ENCODE measurements at places on chromosomes 13 and 19.
A peak's percentile ranks its signal among the peaks of the same experiment; 100 is the strongest.

- DNase-seq = no peak
Measured at GRCh38 chr19:10593148-10593547, 6.0 kb upstream of the AP1M2 start.

- no peak for DNase-seq
Measured at GRCh38 chr13:46553521-46553885, 533 bp downstream of the LRCH1 start.

GRCh38 chr19:1970003-1970805, 29.2 kb downstream of the CSNK1G2 start:
- DNase-seq = no peak

GRCh38 chr13:96734499-96734898, 259.8 kb downstream of the OXGR1 start:
- no peak for DNase-seq

DNA sequence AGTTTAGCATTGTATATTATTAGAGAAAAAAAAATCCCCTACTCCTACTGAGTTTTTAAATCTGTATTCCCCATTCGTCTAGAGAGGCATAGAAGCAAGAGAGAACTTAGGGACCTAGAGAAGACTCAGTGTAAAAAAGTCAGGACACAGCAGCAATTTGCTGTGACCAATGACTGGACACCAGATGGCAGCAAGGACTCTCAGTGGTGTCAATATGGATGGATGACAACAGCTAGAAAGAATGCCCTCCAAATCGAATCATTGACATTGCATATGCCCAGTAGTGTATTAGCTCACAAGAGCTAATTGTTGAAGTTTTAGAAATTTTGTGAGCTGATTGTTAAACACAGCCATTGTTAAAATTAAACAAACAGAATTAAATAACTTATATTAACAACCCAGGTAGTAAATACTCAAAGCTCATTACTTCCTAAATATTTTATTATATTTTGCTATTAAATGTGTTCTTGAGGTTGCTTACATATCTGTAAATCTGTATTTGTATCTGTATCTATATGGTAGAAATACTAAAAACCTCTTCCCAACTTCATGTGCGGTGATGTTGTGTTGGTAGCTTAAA, 43.9 kb downstream of the SIAH3 start:
- peak; percentile 17 for DNase-seq

- DNase-seq = no peak
Measured at GRCh38 chr13:93861818-93862217, 617.7 kb downstream of the DCT start.

- DNase-seq = no peak
Measured at GRCh38 chr19:56476651-56477428, at the start of gene ZNF667. Gene ZNF667, minus strand, starts transcription at chr19:56477345. Its CDS starts 14,975 bp downstream, at chr19:56462370.

DNA sequence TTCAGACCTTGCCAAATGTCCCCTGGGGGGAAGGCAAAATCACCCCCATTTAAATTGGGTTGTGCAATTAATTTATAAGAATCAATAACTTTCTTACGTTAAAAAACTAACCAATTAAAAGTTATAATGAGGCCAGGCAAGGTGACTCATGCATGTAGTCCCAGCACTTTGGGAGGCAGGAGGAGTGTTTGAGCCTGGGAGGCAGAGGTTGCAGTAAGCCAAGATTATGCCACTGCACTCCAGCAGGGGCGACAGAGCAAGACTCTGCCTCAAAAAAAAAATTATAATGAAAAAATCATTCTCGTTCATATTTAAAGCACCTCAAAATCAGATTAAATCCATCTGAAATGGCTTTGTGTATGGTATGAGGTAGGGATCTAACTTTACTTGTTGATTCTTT, 18.4 kb upstream of the SIGLEC14 start:
- DNase-seq = no peak

GRCh38 chr19:18091217-18091608, 4.5 kb upstream of the IL12RB1 start:
- DNase-seq = no peak

GRCh38 chr19:36115453-36116343, at the start of gene TBCB:
Gene TBCB, plus strand, starts transcription at chr19:36115468. Its CDS starts 93 bp downstream, at chr19:36115561.
- no peak for DNase-seq

DNA sequence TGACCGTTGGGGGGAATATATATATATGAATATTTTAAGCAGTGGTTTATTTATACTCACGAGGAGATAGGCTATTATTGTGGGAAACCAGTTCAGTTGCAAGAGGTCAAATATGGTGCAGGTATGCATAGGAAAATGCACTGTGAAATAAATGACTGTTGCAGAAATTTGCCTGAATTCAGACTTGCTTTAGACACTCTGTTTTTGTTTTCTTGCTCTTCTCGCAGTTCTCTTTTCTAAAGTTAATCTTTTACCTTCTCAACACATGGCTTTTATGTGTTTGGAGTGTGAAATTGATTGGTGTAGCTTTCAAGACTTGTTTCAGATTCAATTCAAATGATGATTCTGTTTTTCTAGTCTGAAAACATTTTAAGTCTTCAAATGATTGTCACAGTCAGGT, 109.7 kb downstream of the LRCH1 start:
- no peak for DNase-seq

DNA sequence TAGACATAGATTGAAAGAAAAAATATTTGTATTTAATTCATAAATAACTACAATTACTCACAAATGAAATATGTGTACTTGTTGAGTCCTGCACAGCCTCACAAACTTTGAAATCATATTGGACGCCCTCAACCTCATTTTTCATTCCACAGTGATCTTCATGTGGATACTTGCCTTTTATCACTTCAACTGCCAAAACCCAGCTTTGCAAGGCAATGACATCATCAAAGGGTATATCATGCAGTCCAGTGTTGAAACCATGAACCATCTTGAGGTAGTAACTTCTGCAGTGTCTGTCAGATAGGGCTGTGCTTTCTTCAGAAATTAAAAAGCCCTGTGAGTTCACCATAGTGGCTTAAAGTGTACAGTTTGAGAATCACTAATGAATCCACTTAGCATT, 82.2 kb downstream of the HS6ST3 start:
- peak; percentile 57 for DNase-seq

DNA sequence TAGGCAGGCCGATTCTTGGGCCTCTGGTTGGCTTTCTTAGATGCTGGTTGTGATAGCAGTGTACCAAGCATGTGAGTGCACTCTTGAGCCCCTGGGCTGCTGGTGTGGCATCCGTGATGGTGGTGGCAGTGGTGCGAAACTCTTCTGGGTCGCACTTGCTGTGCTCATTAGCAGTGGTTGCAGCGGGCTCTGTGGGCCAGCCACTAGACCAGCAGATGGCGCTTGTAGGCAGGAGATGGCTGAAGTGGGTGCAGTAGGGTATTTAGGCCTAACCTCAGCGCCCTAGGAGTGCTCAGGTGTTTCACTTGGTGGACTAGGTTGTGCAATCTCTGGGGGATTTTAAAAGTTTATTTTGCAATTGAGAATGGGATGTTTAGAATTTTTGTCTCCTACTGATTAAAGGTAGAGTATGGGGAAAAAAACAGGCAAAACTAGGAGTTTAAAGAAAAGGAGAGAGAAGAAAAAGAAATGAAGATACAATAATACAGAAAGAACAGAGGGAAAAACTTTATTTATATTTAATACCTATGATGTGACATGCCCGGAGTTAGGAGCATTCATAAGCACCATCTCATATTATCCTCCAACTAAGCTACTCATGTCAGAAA, 4.3 kb upstream of the ZNF17 start:
- DNase-seq = peak; percentile 26

DNA sequence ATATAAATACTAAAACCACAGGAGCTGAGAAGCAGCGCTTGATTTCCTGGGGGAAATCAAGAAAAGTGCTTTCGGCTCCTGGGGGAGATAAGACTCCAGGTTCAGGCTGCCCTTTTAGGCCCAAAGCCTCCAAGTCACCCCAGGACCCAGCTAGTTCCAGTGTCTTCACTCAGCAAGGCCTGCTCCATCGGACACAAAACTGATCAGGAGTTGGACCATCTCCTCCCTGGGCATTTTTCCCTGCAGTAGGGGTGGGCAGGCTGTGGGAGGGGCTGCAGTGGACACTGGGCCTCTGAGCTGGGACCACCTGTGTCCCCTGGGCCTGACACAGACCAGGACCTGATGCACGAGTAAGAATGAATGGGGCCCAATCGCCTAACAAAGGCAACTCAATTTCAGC, 15.2 kb downstream of the C19orf12 start:
- no peak for DNase-seq

GRCh38 chr19:39465956-39466747, 14.5 kb upstream of the TIMM50 start:
- DNase-seq = no peak

- peak; percentile 69 for DNase-seq
Measured at GRCh38 chr19:7783991-7784423, 21.0 kb downstream of the CLEC4M start.

DNA sequence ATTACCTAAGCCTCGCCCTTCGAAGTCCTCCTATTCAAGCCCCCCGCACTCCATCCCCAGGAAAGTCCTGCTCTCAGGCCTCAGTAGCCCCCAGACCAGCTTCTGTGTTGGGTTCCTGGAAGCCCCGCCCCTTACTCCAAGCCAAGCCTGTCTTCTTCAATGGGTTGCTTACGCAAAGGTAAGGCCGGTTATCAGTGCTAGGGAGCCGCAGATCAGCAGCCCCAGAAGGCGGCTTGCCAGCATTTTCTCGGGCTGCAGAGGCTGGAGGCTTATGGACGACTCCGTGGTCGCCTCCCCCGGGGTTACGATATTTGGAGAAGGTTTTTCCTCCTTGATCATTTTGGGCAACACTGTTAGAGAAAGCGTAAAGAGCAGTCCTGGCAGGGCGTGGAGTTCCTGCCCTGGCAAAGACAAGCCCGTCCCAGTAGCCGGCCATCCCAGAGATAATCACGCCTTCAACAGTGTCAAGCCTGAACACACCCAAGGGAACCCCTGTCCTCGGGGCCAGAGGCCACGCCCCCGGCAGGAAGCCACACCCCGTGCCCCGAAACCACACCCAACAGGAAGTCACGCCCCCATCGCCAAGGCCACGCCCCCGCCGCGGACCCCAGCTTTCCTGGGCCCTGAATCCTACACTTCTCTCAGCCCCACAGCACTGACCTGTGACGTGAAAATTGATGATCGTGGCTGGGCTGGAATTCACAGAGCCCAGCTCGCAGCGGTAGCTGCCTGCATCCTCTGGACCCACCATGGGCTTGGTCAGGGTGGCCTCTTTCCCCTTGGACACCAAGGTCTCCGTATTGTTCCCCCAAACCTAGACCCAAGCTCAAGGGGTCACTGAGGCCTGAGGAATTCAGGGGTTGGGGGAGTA, 954 bp upstream of the RASIP1 start:
- no peak for DNase-seq

DNA sequence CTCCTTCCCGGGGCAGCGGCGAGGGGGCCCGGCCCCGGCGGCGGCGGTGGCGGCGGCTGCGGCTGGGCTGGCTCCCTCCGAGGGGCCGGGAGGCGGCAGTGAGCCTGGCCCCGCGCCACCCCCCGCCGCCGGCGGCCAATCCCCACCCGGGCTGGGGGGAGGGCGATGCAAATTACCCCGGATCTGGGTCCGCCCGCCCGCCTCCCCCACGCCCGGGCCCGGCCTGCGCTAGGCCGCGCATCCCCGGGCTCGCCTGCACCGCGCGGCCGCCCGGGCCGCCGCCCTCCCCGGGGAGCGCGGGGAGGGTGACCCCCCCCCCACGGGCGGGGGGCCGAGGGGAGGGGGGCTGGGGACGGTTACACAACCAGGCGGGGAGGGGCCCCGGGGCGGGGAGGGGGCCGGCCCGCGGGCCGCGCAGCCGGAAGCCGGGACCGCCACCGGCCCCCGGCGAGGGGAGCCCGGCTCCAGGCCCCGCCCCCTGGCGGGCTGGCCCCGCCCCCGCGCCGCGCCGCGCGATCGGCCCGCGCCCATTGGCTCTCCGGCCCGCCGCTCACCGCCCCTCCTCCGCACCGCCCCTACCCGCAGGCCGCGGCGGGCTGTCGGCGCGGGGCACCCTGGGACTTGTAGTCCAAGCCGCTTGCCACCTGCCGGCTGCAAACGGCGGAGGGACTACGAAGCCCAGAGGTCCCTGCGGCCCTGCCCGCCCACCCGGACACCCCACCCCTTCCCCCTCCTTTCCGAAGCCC, 1.1 kb downstream of the ZBTB7A start:
- DNase-seq = no peak

GRCh38 chr19:32653599-32653915, 21.4 kb downstream of the ANKRD27 start:
- no peak for DNase-seq

DNA sequence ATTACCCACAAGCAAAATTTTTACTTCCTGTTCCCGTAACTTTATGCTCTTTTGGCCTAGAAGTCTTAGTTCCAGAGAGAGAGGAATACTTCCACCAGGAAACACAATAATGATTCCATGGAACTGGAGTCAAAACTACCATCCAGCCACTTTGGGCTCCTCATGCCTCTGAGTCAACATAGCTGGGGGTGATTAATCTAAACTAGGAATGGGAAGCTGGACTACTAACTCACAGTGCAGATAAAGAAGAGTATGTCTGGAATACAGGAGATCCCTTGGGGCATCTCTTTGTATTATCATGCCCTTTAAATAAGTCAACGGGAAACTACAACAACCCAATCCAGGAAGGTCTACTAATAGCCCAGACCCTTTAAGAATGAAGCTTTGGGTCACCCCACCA, 8.9 kb upstream of the ELF1 start:
- DNase-seq = no peak

DNA sequence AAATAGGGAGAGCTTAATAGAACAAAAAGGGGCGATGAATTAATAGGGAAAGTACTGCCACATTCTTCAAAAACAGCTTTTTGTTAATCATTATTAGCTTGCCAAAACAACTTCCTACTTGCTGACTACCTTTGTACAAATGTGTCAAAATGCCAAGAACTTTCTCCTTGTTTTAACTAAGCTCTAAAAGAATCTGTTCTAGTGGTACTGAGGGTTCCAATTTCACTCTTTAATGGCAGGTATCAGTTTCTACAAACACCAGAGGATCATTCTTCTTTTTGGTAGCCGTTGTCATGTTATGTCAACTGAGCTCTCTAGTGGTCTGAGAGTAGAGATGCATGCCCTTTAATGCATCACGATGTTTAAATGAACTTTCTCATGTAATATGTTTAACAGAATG, 29.4 kb upstream of the FBXL3 start:
- DNase-seq = no peak

- peak; percentile 54 for DNase-seq
Measured at GRCh38 chr19:5827891-5828660, 11.4 kb downstream of the FUT6 start.

GRCh38 chr13:99974939-99975561, 3.5 kb upstream of the ZIC5 start:
- no peak for DNase-seq

DNA sequence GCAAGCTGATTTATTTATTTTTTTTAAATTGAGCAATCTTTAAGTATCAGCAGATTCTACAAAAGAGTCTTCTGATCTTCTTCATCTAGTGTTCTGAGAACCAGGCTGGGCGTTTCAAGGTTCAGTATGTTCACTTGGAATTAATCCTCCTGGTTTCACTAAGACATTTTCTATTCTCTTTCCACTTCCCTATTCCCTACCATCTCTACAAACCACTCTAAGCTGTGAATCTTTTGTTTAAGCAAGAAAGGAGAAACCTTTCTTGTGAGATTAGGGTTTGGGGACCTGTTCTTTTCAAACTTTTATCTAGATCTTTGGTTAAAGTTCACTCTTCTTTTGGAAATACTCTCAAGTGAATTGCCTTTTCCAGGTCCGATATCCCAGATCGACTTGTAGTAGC, 59.3 kb downstream of the URI1 start:
- DNase-seq = no peak

Data from keratinocyte (primary cell).